Activated naive CD8-positive, alpha-beta T cell treated with anti-CD3 and anti-CD28 coated beads for 36 hours (primary cell): ENCODE measurements at places on chromosomes 2 and 18.

GRCh38 chr2:106193690-106193976 lies 468 bp downstream of the UXS1 start:
- DNase-seq: no peak
- H3K4me1 ChIP-seq: peaks cover 41% of the 10 kb centered on the region
- H3K4me3 ChIP-seq: peak overlapping the region; percentile 73
- peaks cover 30% of the 10 kb centered on the region for H3K36me3 ChIP-seq
- H3K27ac ChIP-seq: peak overlapping the region; percentile 69

DNA sequence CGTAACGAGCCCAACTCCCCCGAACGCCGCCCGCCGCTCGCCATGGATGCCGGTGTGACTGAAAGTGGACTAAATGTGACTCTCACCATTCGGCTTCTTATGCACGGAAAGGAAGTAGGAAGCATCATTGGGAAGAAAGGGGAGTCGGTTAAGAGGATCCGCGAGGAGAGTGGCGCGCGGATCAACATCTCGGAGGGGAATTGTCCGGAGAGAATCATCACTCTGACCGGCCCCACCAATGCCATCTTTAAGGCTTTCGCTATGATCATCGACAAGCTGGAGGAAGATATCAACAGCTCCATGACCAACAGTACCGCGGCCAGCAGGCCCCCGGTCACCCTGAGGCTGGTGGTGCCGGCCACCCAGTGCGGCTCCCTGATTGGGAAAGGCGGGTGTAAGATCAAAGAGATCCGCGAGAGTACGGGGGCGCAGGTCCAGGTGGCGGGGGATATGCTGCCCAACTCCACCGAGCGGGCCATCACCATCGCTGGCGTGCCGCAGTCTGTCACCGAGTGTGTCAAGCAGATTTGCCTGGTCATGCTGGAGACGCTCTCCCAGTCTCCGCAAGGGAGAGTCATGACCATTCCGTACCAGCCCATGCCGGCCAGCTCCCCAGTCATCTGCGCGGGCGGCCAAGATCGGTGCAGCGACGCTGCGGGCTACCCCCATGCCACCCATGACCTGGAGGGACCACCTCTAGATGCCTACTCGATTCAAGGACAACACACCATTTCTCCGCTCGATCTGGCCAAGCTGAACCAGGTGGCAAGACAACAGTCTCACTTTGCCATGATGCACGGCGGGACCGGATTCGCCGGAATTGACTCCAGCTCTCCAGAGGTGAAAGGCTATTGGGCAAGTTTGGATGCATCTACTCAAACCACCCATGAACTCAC lies 673 bp downstream of the PCBP1 start:
- H3K27ac ChIP-seq: peak overlapping the region; percentile 99
- peaks cover 53% of the 10 kb centered on the region for H3K4me1 ChIP-seq
- peak overlapping the region; percentile 98 for H3K4me3 ChIP-seq
- peaks cover 4% of the 10 kb centered on the region for H3K27me3 ChIP-seq
- H3K36me3 ChIP-seq: peaks cover 62% of the 10 kb centered on the region
- peak; percentile 60 for DNase-seq

GRCh38 chr18:4455113-4455811 lies at the start of gene DLGAP1:
DLGAP1 (minus strand) TSS chr18:4455307.
- no peak within 1 kb of the TSS for H3K4me3 ChIP-seq

GRCh38 chr2:12928775-12929401 lies 212.2 kb downstream of the TRIB2 start:
- no peaks in the 10 kb centered on the region for H3K4me1 ChIP-seq
- H3K4me3 ChIP-seq: no peak overlapping the region
- H3K36me3 ChIP-seq: no peaks in the 10 kb centered on the region
- peaks cover 27% of the 10 kb centered on the region for H3K27me3 ChIP-seq
- no peak overlapping the region for H3K27ac ChIP-seq
- no peak for DNase-seq

DNA sequence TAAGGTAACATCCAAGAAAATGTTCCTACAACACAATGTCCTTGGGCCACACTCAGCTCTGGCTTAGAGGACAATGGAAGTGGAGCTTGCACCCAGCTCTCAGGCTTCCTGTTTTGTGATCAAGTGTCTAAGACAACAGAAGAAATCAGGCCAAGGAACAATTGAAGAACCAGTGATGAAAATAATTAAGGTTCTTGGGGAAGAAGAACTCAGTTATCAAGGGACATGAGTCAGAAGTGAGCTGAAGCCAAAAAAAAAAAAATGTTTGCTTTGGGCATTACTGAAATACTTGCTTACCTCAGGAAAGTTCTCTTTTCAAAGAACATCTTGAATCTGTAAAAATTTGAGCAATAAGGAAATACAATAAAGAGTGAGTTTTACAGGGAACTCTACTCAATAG lies 299.0 kb downstream of the FBXO15 start:
- no peak for DNase-seq
- H3K27me3 ChIP-seq: peaks cover 4% of the 10 kb centered on the region
- no peak overlapping the region for H3K27ac ChIP-seq
- no peaks in the 10 kb centered on the region for H3K4me1 ChIP-seq

- no peak overlapping the region for H3K4me3 ChIP-seq
- H3K27ac ChIP-seq: no peak overlapping the region
- peaks cover 20% of the 10 kb centered on the region for H3K27me3 ChIP-seq
- H3K36me3 ChIP-seq: no peaks in the 10 kb centered on the region
- DNase-seq: no peak
Observed at GRCh38 chr2:69221512-69221911, 165.5 kb downstream of the GFPT1 start.

DNA sequence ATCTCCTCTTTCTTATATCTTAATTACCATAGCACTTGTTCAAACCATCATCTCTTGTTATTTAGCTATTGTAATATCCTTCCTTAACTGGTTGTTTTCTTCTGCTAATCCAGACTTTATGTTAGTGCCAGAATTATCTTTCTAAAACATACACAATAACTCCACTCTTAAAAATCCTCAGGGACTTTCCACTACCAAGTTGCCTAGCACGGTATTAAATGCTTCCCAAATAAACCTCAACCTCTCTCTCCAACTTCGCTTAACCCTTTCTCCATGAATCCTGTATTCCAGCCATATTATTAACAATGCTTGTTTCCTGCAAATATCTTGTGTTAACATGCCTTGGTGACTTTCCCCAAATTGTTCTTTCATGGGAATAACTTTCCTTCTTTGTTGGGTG lies 84.5 kb downstream of the FAM228A start:
- H3K4me1 ChIP-seq: peaks cover 12% of the 10 kb centered on the region
- H3K4me3 ChIP-seq: no peak overlapping the region
- peaks cover 3% of the 10 kb centered on the region for H3K36me3 ChIP-seq
- DNase-seq: no peak
- no peaks in the 10 kb centered on the region for H3K27me3 ChIP-seq
- no peak overlapping the region for H3K27ac ChIP-seq

DNA sequence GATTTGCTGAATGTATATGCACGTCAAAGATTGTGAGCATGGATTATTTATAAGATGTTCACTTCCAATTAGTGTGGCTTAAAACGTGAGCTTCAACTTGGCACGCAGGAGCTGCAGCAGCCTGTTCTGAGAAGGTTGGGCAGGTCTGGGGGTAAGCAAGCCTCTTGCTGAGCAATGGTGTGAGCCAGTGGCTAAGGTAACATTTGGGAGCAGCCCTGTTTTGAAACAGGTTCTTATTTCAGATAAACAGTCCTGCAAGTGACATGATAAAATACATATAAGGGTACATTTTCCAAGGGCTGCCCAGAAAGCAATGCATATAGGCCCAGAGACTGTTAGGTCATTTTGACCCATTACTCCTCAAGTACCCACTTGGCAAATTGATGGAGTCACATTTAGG lies 415.3 kb downstream of the ZNF521 start:
- H3K36me3 ChIP-seq: no peaks in the 10 kb centered on the region
- H3K4me1 ChIP-seq: no peaks in the 10 kb centered on the region
- no peak overlapping the region for H3K4me3 ChIP-seq

DNA sequence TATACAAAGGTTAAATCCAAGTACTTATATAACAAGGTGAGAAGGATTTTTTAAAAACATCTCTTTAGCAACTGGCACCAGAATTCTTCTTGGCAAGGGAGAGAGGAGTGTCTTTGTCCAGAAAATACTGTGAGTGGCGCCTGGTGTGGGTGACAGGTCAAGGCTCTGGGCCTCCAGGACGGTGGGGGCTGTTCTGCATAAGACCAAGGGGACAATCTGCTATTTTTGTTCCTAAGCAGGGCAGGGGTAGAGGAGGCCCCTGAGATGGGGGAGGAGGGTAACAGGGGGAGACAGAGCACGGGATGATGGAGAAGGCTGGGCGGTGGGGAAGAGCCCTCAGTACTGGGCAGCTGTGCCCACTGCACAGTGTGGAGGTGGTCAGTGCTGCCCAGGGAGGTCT lies 51.6 kb upstream of the TAF1B start:
- H3K36me3 ChIP-seq: no peaks in the 10 kb centered on the region
- H3K4me1 ChIP-seq: peaks cover 3% of the 10 kb centered on the region
- no peak overlapping the region for H3K4me3 ChIP-seq
- no peak for DNase-seq
- H3K27ac ChIP-seq: no peak overlapping the region

GRCh38 chr18:50461251-50461650 lies 86.4 kb downstream of the SKA1 start:
- H3K4me3 ChIP-seq: no peak overlapping the region
- H3K36me3 ChIP-seq: no peaks in the 10 kb centered on the region
- H3K27me3 ChIP-seq: peaks cover 5% of the 10 kb centered on the region
- no peak for DNase-seq
- H3K4me1 ChIP-seq: no peaks in the 10 kb centered on the region

DNA sequence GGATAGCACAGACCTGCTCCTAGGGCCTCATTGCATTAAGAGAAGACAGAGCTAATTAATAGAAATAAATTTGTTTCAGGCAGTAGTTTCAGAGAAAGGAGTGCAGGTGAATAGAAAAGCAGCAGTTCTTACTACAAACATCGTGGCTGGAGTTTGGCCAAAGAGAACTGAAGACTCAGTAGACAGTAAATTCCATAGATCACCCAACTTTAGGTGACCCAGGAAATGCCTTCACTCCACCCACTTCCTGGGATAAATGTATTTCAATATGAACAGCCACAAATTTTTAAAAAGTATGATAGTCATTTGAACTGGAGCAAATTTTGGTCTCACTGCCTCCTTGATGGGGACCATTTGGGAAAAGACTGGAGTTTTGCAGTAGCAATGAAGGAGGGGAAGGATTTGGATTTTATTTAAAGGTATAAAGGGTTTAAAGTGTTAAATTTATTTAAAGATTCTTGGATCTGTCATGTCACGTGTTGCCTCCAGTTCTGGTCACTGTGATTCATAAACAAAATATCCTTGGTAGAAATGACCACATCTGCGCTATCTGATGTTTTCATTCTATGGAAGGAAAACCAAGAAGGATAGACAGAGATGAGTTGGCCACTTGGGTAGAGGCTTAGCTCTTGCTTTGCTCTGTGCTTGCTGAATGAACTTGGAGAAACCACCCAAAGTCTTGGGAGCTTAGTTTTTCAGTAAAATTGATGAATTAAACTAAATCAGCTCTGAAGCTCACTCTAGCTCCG lies 390.2 kb downstream of the THSD7B start:
- no peaks in the 10 kb centered on the region for H3K36me3 ChIP-seq
- no peaks in the 10 kb centered on the region for H3K4me1 ChIP-seq
- no peak overlapping the region for H3K27ac ChIP-seq
- H3K27me3 ChIP-seq: no peaks in the 10 kb centered on the region

GRCh38 chr2:74025971-74026612 lies 41.4 kb downstream of the TET3 start:
- H3K4me1 ChIP-seq: peaks cover 74% of the 10 kb centered on the region
- peaks cover 23% of the 10 kb centered on the region for H3K36me3 ChIP-seq
- H3K27ac ChIP-seq: peak overlapping the region; percentile 38
- no peak for DNase-seq

DNA sequence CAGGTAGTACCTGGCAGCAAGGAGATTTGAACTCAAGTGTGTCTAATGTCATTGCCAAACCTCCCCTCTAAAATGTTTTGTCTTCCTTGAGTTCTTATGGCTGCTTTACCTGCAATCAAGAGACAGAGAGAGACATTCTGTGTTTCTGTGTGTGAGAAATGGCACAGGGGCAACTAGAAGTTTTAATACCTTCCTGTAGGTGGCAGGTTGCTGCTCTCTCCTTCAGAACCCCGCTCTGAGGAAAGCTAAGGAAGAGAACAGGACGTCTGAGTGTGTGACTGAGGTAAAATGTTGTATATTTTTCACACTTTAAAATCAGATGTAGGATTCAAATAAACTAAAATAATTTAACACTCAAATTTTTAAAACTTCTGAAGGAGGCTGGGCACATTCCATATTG lies 19.2 kb downstream of the DTNA start:
- peaks cover 19% of the 10 kb centered on the region for H3K27me3 ChIP-seq
- no peak overlapping the region for H3K4me3 ChIP-seq
- no peaks in the 10 kb centered on the region for H3K36me3 ChIP-seq
- H3K4me1 ChIP-seq: peaks cover 2% of the 10 kb centered on the region

DNA sequence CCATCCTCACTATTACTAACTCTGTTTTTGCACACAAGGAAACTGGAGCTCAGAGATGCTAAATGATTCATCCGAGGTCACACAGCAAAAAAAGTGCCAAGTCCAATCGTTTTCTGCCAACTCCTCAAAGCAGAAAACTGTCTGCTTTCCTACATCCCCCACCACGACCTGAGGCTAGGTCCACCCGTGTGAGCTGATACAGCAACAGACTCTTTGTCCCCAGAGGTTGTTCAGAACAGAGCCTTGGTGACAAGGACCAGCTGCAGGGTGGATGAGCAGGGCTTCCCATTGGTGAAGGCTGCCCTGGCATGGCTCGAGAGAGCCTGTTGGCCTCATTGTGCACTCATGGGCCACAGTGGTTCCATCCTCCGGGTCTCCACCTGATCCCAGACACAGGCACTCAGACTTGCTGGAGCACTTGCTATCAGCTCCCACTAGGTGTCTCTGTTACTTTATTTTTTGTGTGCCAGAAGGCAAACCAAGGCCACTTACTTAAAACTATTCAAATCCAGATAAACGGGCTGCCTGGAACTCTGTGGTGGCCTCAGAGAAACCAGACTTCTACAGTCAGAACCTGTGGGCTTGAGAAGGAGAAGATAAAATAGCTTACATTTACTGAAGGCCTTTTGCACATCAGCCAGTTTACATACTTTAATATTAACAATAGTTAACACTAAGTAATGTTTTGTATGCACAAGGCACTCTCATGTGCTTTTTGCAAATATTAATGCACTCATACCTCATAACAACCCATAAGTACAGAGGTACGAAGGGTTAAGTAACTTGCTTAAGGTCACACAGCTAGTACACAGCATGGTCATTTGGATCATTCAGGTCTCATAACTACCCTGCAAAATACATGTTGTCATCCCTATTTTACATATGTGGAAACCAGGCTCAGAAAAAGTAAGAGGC lies 62.9 kb upstream of the CTIF start:
- no peak overlapping the region for H3K27ac ChIP-seq
- no peaks in the 10 kb centered on the region for H3K36me3 ChIP-seq
- no peak overlapping the region for H3K4me3 ChIP-seq
- peak; percentile 10 for DNase-seq
- no peaks in the 10 kb centered on the region for H3K4me1 ChIP-seq
- peaks cover 23% of the 10 kb centered on the region for H3K27me3 ChIP-seq

DNA sequence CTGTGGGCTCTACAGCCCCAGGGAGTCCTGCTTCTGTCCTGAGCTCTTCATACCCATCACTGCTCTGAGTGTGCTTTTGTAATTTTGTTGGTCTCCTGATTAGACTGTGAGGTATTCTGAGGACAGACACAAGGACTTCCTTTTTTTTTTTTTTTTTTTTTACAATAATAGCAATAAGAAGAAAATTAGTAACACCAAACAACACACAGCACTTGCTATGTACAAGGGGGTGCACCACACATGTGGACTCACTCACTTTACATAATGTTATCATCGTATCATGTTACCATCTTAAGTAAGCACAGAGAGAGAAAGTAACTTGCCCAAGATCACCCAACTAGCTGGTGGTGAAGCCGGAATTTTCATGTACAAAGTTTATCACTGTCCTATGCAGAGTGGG lies 34.6 kb downstream of the MBP start:
- H3K27me3 ChIP-seq: no peaks in the 10 kb centered on the region
- no peak for DNase-seq
- peaks cover 61% of the 10 kb centered on the region for H3K36me3 ChIP-seq
- H3K4me3 ChIP-seq: no peak overlapping the region
- H3K27ac ChIP-seq: no peak overlapping the region
